NCI-H526 treated with DMSO at 0.1 percent for 48 hours (cell line): ENCODE measurements at places on chromosomes 2 and 18.
A peak's percentile ranks its signal among the peaks of the same experiment; 100 is the strongest.

- DNase-seq: no peak
Measured at GRCh38 chr2:36396878-36397539, 41.4 kb downstream of the CRIM1 start.

DNA sequence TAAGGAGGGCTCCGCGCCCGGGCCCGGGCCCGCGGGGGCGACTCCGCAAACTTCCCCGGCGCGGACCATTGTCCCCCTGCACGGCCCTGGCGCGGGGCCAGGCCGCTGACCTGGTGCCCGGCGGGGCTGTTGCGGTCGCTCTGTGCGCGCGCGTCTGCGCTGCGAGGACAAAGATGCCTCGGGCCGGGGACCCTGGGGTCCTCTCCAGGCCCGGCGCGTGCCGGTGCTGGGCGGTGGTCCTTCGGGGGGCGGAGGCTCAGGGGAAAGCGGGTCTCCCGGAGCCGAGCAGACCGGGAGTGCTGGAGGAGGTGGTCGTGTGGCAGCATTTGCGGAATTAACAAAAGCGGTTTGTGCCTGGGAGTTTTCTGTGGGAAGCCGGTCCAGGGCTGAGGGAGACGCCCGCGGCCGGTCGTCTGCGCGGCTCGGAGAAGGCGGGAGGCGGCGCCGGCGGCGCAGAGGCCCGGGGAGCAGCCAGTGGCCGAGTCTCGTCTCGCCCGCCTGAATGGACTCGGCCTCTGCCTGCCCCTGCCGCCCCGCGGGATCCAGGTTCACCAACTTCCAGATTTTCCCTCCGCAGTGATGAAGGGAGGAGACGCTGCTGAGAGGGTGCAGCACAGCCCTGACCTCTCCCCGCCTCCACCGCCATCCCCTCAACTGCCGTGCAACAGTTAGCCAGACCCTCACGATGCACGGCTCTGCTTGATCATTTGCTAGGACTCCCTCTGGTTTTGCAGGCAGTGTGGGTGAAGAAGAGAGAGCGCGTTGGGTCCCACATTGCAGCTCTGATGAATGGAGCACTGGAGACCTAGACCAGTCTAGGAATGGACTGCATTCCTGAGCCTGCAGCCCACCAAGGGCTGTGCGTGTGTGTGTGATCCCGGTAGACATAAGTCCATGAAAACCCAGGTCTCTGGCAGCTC lies 705 bp downstream of the EFR3B start:
- peak; percentile 23 for DNase-seq

DNA sequence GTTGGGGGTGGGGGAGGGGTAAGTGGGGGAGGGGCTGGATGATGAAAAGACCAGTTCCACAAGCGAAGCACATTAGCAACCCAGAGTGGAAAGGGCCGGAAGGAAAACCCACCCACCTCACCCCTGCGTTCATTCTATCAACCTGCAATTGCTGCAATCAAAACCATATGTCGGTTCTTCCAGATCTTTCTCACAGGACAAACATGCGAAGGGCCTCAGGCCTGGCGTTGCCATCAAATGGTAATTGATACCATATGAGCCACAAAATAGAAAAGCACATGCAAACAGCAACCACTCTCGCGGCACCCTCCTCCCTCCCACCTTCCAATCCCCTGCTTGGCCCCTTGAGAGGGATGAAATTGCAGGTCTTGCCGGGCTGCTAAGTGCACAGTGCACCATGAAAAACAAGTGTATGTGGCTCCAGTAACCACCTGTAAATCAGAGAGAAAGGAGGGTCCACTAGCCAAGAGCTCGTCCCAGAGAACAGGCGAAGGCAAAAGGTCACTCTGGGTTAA lies 287.5 kb downstream of the TCF4 start:
- no peak for DNase-seq

DNA sequence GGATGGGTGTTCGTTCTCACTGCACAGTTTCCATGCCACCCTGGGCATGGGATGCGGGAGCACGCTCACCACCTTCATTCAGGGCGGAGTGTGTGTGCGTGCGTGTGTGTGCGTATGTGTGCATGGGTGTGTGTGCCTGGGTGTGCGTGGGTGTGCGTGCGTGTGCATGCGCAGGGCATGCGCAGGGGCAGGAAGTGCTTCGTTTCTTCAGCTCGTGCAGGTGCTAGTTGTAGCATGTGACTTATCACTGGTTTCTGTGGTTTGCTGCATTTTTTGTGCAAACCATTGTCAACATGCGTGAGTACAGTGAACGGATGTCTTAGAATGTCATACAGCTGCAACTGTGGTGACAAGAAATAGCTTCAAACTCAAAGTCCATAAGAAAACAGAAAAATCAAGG lies 179.5 kb downstream of the PTGR3 start:
- no peak for DNase-seq

GRCh38 chr2:10820978-10821695 lies 8.6 kb upstream of the PDIA6 start:
- DNase-seq: no peak

DNA sequence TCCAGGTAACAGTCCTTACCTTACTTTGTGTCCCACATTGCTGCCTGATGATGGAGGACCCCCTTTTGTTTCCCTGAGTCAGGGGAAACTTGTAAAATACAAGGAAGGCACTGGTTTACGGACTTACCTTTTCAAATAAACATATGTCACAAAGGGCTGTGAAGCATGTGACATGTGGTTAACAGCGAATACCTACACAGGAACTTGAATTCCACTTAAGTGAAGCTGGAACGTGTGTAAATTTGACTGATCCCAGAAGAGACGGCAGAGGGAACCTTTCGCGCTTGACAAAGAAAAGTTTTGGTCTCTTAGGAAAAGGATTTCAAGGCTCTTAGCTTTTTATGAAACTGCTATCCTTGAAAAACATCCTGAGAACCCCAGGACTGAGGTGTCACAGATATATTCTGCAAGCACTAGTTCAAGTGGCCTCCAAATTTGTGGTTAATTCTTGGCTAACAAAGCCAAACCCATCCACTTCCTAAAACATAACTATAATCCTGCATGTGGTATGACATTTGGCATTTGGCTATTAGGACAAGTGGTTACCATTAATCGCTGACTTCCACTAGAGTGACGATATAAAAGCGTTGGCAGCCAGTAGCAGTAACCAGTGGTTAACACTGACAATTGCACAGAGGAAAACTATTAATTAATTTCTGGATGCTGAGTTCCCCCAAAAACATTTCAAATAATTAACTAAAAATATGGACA lies 55.6 kb downstream of the ITGB6 start:
- no peak for DNase-seq
